LHCN-M2 (cell line): ENCODE measurements at places on chromosomes 1 and 21. TPM values are rescaled to one million over a fixed set of nuclear protein-coding genes. Genes with fewer than 3 reads are reported as not detected.

DNA sequence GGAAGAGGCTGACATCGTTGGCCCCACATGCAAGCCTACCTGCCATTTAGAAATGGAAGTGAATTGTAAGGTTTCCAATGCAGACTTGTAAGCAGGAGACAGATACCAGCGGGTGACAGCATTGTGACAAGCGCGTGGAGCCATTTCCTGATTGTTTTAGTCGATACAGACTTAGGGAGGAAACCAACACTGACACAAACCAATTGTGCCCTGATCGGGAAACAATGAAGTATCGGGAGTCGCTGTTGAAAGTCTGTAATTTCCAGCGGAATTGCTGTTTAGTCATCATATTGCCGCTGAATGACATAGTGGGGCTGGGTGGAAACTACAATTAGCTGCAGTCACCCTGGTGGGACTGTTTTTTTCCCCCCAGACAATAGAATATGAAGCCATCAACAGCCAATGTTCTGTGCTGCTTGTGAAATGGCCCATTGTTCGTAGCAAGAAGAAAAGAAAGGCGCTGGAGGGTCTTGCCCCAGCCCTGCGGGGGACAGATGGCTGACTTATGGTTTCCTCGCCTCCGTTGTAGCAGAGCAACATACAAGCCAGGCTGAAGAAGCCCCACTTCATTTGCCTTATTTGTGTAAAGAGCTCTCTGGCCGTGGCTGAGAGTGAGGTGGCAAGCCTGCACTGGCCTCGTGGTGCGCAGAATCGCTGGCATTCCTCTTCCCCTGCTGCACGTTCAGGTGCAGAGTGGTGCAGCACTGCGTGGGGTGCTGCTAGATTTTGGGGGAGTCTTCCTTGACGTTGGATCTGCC, 462.7 kb downstream of the CAMTA1 start:
- DNase-seq: no peak

- no peak for DNase-seq
Observed at GRCh38 chr1:183570451-183570850, 19.8 kb downstream of the NCF2 start.

DNA sequence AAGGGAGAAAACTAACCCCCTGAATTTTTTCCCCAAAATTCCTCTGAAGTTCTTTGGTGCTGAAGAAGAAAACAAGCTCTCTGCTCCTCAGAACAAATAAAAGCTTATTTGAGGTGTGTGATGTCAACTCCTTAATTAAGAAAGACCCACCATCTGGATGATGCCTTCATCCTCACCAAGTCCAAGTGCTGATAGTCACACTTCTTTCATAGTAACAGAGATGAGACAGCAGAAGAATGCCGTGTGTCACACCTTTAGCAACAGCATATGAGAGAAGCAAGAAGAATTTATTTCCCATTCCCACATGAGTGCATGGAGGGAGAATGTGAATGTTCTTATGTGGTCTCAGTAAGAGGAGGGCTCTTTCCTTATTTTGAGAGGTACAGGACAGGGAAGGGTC, 91.2 kb downstream of the TGFB2 start:
- no peak for DNase-seq

- DNase-seq: no peak
Observed at GRCh38 chr1:221415651-221416050, 326.2 kb downstream of the DUSP10 start.

DNA sequence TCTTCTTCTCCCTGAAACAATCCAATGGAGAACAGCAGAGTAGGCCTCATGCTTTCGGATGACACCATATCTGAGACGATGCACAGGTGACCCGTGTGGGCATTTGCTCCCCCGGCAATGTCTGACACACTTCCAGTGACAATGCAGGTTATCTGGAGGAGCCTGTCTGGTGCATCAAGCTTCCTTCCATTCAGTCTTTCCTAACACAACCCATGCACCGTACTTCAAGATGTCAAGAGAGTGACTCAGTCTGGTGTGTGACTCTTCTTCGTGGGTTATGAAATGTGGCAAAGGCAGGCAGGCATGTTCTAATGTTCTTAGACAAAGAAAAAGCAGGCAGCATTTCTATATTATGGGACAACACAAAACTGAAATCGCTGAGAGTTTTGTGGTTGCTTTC, 159.1 kb downstream of the EDEM3 start:
- peak; percentile 63 for DNase-seq

DNA sequence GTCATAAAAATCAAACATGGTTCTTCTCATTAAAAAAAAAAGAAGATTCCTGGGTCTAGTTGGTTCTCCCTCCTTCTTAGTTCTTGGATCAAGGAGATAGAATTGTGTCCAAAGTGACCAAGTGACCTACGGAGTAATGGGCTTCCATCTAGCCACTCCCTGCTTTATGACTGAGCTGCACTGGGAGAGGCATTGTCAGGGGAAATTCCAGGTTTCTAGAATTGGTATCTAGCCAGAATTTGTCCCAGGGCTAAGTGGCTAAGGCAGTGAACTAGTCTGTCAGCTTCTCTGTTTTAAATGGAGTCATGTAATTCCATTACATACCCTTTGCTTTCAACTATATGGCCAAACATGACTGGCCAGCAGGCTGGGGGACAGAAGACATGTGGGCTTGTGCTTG, 40.1 kb upstream of the ERG start:
- DNase-seq: no peak

KRTAP19-3 gene
- total RNA-seq: not detected in 2 replicates

ANGPTL7 gene
- total RNA-seq: not detected in 2 replicates

AMY1A gene
- total RNA-seq: not detected in 2 replicates

MCOLN2 gene
- 0.06 and 0.34 TPM in 2 replicates for total RNA-seq

MCOLN3 gene
- 1.9 and 3.0 TPM in 2 replicates for total RNA-seq

ITLN2 gene
- not detected in 2 replicates for total RNA-seq
